ENCODE measurements at places on chromosomes 6 and 20. TPM values are rescaled to one million over a fixed set of nuclear protein-coding genes. Genes with fewer than 3 reads are reported as not detected.

The ANGPT4 gene
- not detected for total RNA-seq

The SLC12A5 gene
- total RNA-seq = 18.8 TPM

The ROS1 gene
- total RNA-seq = not detected

The ADAM33 gene
- total RNA-seq = 2.4 TPM

The LAMA4 gene
- total RNA-seq = 24.1 TPM

The SLA2 gene
- total RNA-seq = under 0.01 TPM

The BNIP5 gene
- under 0.01 TPM for total RNA-seq

The GMPR gene
- 2.4 TPM for total RNA-seq

The LRRN4 gene
- total RNA-seq = 0.41 TPM

The GTF2H4 gene
- 15.5 TPM for total RNA-seq

The CRISP2 gene
- total RNA-seq = 0.82 TPM

The C6orf15 gene
- not detected for total RNA-seq

Data from frontal cortex (tissue), 4 donors.